Activated CD8-positive, alpha-beta memory T cell treated with anti-CD3 and anti-CD28 coated beads, Interleukin-2, amount 50 U/mL, for 48 hours (primary cell): ENCODE measurements at places on chromosomes 2 and 18.

- DNase-seq: peak; percentile 70
Observed at GRCh38 chr2:119106301-119106897, 52.2 kb downstream of the C1QL2 start.

DNA sequence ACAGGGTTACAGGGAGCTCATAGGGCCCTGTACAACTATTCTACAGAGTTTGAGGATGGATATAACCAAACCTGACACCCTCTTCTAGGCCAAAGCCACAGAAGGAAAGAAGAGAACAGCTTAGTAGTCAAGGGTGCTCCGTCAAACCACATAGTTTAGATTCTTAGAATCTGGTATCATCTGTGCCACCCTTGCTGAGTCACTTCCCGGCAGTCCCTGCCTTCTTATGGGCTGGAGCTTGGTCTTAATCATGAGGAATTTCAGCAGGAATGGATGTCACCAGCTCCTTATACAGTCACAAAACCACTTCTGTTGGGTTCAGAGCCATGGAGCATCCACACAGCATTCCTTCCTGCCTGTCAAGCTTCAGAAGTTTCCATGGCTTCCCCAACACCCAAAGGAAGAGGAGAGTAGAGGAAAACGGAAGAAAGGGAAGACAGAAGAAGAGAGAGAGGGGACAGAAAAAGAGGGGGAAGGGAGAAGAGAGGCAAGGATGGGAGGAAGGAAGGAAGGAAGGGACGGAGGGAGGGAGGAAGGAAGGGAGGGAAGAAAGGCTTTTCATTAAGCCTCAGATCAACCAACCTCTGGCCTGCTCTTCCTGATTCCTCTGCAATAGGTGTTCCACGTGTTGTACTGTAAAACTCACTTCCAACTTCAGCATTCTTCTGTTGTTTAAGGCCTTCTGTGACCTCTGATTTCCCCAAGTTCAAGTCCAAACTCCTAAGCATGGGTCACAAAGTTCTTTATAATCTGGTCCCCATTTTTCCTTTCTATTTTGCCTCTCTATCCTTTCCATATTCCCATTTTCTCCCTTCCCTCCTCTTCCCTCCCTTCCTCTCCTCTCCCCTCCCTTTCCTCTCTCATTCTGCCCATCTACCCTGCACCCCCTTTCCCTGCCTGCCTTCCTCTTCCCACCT lies 246.1 kb upstream of the TNP1 start:
- DNase-seq: no peak

GRCh38 chr2:19176172-19176852 lies 182.1 kb downstream of the OSR1 start:
- DNase-seq: no peak

- no peak for DNase-seq
Observed at GRCh38 chr2:199841409-199841808, 9.6 kb downstream of the FTCDNL1 start.

GRCh38 chr2:219772103-219772635 lies 144.7 kb downstream of the SLC4A3 start:
- DNase-seq: no peak

DNA sequence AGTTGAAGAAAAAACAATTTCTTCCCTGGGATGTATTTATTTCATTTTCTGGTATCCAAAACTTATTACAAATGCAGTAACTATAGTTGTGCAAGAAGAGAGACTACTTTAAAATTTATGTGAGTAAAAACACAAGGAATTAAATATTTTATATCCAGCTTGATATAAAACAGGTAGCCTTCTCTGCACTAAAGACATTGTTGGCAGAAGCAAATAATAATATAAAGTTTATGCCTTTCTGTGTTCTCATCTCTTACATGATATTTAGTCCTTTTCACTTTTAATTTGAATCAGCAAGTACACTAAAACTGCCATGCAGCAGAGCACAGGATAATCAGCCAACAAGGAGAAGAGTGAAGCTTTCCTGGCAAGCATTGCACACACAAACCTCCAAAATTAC lies 352.7 kb downstream of the ARL6IP6 start:
- DNase-seq: no peak

DNA sequence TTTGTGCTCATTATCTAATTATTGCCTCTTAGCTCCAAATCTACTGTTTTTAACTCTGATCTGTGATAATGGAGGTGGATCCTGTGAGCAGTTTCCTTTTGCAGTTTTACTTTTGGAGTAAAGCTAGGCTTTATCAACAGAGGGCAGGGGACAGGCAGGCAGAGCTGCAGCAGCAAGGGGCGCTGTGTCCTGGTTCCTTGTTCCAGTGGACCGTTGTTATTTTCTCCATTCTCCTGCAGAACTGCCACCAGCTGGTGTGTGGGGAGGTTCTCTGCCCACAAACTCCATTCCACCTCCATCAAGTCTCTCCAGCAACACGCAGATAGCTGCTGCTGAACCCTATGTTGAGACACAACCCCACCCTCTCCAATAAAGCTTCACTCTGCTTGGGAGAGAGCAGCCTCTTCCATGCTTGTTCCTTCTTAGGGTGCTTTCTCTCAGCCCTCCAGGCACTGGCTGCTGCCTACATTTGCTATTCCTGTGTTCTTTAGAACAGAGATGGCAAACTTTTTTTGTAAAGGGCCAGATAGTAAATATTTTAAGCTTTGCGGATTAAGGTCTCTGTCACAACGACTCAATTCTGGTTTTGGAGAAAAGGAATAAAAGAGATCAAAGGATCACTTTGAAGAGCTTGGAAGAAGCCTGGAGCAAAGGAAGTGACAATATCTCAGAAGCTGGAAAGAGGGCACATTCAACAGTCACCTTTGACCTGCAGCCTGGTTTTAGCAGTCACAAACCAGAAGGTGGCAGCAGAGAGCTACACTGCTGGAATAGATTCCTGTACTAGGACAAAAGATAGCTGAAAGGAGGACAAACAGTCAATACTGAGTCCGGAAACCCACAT lies 208.8 kb downstream of the CCDC178 start:
- DNase-seq: peak; percentile 71

GRCh38 chr2:111930409-111930808 lies 32.0 kb downstream of the MERTK start:
- DNase-seq: no peak

- no peak for DNase-seq
Observed at GRCh38 chr2:64312622-64313397, 141.2 kb upstream of the LGALSL start.

GRCh38 chr2:163182764-163183354 lies 344.3 kb upstream of the KCNH7 start:
- no peak for DNase-seq

- no peak for DNase-seq
Observed at GRCh38 chr2:68031542-68032160, 31.2 kb downstream of the C1D start.

GRCh38 chr2:77831060-77831459 lies 308.9 kb upstream of the LRRTM4 start:
- DNase-seq: no peak

- DNase-seq: no peak
Observed at GRCh38 chr2:7196883-7197282, 279.7 kb downstream of the RNF144A start.

- DNase-seq: no peak
Observed at GRCh38 chr18:59055345-59056032, 84.2 kb upstream of the SEC11C start.

DNA sequence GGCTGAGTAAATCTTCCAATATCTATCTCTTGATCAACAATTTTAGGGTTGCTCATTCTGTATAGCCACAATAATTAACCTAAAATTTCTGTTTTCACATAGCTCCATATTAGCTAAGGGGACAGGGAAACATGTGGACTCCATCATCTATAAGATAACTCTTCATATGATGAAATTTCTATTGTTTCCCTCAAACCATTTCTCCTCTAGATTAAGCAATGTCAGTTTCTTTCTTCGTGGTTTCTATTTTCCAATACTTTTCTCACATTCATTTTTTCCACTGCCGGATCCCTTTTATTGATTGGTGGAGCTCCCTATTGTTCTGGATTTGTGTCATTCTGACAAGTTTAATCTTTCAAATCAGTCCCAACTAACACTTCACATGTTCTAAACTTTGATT lies 1221.3 kb upstream of the ZEB2 start:
- DNase-seq: no peak

- no peak for DNase-seq
Observed at GRCh38 chr2:144156736-144157640, 362.9 kb downstream of the ZEB2 start.

DNA sequence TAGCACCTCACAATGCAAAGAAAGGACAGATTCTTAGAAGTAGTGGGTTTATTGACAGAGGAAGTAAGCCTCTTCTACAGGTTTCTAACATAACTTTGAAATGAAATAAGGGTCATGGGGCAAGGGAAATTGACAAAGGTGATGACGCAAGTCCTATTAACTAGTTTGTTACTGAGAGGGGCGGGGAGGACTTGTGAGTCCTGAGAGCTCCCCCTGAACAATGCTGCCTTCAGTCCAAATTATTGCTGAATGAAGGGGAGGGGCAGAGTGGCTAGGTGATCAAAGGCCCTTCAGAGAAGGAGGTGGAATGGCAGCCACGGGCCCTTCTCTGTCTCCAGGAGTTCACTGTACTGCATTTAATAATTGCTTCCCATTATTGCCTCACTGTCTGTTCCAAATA lies 390.0 kb downstream of the MEIS1 start:
- DNase-seq: no peak

DNA sequence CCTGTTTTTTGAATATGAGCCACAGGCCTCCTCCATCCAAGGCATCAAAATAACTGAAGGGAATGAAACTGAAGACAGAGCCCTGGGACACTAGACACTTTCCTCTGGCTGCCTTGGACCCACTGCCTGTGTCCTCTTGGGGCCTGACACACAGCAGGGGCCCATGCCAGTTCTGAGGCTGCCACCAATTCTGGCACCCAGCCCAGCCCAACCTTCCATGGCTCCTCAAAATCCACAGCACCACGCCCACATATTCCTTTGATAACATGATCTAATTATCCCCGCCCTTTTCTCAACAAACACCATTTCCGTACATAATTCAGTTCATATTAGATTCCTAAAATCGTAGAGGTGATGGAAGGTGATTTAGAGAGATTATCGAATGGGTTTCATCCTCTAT lies 64.2 kb downstream of the EMX1 start:
- no peak for DNase-seq

DNA sequence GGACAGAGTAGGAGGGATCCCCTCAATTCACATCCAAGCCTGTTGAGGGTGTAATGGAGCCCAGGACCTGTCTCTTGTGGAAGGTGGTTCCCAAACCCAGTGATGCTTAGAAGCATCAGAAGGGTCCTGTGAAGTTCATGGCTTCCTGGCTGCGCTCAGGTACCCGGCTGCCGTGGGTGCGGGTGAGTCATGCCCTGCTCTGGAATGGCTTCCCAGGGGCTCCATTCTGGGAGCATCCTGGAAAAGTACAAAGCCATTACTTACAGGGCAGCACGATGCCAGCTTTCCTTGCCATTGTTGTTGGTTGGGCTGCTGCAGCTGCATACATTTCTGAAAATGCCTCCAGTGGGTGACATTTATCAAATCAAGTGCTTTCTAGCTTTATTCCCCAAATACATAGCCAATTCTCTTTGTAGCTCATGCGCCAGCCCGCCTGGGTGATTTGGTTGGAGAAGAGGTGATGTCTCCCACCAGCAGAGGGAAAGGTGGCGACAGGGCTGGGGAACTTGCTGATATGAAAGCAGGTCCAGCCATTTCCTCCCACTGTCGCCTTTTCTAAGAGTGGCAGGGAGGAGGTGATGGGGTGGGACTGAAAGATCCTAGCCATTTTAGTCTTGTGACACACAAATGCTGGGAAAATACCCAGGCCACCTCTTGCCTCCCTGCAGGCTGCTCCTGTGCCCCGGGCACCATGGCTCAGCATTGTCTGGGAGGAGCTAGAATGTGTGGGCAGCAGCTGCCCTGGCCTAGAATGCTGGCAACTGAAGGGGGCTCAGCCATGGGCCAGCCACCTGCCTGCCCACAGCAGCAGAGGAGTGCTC lies 65.9 kb upstream of the HPCAL1 start:
- no peak for DNase-seq

GRCh38 chr2:237223201-237223861 lies 137.6 kb downstream of the COPS8 start:
- no peak for DNase-seq

- no peak for DNase-seq
Observed at GRCh38 chr2:163565192-163565591, 170.6 kb downstream of the FIGN start.

GRCh38 chr2:63862806-63863205 lies 21.1 kb downstream of the UGP2 start:
- no peak for DNase-seq

DNA sequence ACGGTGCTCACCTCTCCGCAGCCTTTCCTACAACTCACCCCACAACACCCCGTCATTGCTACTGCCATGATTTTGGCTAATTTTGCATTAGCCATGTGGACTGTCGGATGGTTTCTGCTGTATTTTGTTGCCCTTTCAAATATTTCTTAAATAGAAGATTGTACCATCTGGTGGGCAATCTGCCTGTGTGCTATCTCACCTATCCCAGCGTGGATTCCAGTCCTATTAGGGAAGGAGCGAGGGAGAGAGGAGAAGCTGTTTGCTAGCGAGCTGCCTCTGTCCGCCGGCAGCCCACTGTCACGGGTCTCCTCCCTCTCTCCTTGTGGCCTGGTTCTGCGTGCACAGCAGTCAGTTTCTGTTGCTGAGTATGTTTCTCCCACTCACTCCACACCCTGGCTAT lies 336.2 kb downstream of the TXNL1 start:
- DNase-seq: no peak

- no peak for DNase-seq
Observed at GRCh38 chr2:215847718-215848117, 165.6 kb downstream of the MREG start.

- DNase-seq: no peak
Observed at GRCh38 chr2:162166745-162167144, 14.7 kb upstream of the GCG start.

DNA sequence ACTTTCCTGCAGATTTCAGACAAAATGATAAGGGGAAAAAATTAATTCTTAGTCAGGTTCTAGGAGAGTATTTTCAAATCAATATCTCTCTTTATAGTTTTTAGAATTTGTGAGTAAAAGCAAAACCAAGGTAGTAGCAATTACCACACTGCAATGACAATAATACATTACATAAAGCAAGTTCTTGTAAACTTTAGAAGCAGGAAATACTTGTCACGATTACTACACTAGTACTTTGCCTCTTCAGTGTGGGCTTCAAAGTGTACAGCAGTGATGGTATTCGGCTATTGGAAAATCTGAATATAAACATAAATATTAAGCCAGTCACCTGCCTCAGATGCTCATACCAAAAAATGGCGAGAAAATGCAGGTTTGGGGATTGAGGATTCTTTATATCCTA lies 81.0 kb downstream of the ALPK2 start:
- no peak for DNase-seq

DNA sequence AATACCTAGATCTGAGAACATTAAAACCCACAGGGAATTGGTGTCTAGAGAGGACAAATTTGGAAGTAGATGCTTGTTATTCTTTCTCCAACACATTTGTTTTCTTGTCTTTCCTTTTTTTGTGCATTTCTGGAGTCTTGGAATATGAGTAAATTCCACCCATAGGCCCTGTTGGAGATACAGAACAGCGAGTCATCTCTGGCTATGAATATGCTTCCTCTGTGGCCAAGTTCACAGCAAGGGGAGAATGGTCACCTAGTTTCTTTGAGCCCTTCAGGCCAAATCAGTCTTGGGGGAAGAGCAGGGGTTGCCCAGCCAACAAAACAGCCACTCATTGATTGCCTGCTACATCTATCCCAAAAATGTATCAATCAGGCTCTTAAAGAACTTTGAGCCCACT lies 31.3 kb downstream of the SP140L start:
- DNase-seq: no peak
